ENCODE measurements at places on chromosomes 5 and 9. TPM values are rescaled to one million over a fixed set of nuclear protein-coding genes. Genes with fewer than 3 reads are reported as not detected.

ZBTB34 gene
- 7.9 TPM for total RNA-seq

CDH6 gene
- 91.5 TPM for total RNA-seq

DDX4 gene
- total RNA-seq: not detected

ZSWIM6 gene
- 13.7 TPM for total RNA-seq

FOXD4 gene
- total RNA-seq: 0.13 TPM

CTXN3 gene
- total RNA-seq: not detected

CTSV gene
- 0.17 TPM for total RNA-seq

CNTNAP3B gene
- total RNA-seq: 13.3 TPM

SPATA31C1 gene
- total RNA-seq: not detected

RAB3C gene
- not detected for total RNA-seq

PELO gene
- total RNA-seq: 57.1 TPM

ANXA1 gene
- 658 TPM for total RNA-seq

UCK1 gene
- total RNA-seq: 17.8 TPM

CDC25C gene
- 0.69 TPM for total RNA-seq

MARCOL gene
- not detected for total RNA-seq

MYORG gene
- total RNA-seq: 2.2 TPM

GPX3 gene
- total RNA-seq: 56.0 TPM

SLC34A1 gene
- total RNA-seq: not detected

ADAMTSL1 gene
- total RNA-seq: 128 TPM

TGFBR1 gene
- 65.7 TPM for total RNA-seq

PCDH12 gene
- 0.46 TPM for total RNA-seq

COL15A1 gene
- 229 TPM for total RNA-seq

C9orf50 gene
- 0.26 TPM for total RNA-seq

SYK gene
- not detected for total RNA-seq

ECSCR gene
- 2.2 TPM for total RNA-seq

GCNT4 gene
- total RNA-seq: 5.0 TPM

Data from smooth muscle cell of the pulmonary artery (primary cell).